ENCODE measurements at places on chromosomes 4 and X.

GRCh38 chr4:145521282-145521681, 39.6 kb downstream of the SMAD1 start:
- no peak for DNase-seq

- DNase-seq = no peak
Measured at GRCh38 chr4:110109455-110109854, 89.0 kb downstream of the ELOVL6 start.

DNA sequence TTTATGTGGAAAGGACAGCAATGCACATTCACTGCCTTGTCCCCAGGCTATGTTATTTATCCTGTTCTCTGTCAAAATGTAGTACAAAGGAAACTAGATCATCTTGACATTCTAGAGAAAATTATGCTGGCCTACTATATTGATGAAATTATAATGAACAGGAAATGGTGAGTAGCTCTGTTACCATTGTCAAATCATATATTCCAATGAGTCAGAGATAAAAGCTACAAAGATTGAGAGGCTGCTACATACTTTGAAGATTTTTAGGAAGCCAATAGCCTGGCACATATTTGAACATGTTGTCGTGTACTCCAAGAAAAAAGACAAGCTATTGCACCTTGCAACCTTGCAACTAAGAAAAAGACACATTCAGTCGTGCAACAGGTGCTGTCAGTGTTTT, 52.7 kb upstream of the TET2 start:
- no peak for DNase-seq

DNA sequence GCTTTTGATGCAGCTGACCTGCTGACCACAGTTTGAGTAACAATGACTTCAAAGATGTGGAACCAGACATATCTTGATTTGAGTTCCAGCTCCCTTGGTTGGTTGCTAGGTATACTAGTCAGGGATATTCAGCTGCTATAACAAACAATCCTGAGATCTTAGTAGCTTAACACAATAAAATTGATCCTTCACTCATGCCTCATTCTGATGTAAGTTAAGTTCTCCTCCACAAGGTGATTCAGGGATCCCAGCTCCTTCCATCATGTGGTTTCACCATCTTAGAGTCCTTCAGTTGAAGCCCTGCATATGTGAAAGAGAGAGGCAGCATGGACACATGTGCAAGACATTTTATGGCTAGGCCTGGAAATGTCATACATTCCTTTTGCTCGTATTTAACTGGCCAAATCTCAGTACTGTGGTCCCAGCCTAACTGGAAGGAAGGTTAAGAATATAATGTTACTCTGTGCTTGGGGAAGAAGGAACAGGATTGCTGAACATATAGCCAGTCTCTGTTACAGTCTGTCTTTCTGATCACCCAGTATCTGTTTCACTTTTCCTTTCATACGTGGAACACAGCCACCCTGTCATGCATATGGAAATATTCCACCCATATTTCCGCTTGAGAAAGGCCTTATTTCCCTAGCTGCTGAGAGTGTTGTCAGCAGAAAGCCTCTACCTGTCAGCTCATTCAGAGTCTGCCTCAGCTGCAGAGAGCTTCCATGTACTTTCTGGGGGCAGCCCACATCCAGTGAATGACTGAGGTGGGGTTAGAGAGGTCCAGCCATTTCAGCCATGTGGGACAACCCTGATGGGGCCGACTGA, 7.1 kb downstream of the SMIM9 start:
- DNase-seq = no peak

DNA sequence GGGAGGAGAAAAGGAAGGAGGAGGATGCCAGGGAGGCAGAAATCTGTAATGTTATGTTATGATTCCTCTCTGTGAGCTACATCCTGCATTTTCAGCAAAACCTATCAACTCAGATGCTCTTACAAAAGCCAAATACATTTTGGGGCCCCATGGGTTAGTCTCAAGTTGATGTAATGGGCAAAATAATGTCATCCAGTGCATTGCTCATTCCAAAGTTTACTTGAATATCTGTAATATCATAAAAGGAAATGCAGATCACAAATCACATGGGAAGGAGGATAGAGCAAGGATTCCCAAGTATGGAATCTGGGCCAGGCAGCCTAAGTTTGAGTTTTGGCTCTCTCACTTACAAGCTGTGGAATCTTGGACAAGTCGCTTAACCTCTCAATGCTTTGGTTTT, 74.9 kb upstream of the SOD3 start:
- no peak for DNase-seq

GRCh38 chr4:133812236-133812635, 389.4 kb downstream of the PABPC4L start:
- no peak for DNase-seq

- DNase-seq = no peak
Measured at GRCh38 chrX:40945361-40945713, 139.9 kb upstream of the USP9X start.

- no peak for DNase-seq
Measured at GRCh38 chrX:136405126-136405525, 82.6 kb upstream of the BRS3 start.

DNA sequence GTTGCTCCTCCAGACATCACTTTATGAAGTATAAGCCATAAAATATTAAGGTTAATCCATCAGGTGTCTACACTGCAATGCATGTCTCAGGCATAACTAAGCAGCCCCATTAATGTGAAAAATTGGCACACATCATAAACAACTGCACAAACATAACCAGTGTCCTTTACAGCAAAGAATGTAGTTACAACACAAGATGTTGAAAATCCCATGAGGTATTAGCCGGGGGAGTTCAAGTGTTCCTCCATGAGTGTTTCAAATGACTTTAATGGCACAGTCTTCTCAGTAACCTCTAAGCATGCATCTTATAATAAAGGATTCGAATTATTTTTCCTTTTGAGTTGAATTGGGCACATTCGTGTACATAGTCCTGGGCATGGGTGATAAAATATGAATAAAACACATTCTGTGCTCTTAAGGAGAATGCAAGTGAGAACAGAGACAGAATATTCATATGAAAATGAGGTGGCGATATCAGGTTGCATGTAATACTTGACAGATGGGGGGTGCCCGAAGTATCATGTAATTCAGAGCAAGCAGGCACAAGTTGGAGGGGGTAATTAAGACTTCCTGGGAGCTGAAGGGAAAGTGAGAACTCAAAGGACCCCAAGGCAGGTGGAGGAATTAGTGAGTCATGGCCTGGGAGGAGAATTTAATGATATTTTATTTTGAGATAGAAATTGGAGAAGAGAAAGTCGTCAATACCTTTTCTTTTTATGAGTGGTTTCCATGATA, 18.2 kb upstream of the VCX2 start:
- DNase-seq = no peak

DNA sequence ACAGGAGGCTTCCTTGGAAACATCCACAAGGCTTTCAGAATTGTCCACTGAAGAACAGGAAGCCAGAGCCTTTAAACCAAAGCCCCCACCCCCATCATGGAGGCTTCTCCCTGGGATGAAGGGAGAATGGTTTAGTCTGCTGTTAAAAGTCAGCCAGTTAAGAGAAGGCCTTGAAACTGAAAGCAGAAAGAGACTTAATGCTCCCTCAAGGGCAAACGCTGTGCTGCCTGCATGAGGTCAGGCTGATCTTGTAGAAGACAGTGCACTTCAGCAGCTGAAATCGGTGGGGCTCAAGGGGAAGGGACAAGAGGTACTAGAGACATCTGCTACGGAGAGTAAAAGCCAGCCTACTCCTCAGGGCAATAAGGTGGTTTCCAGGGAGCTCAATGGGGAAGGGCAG, 69.0 kb downstream of the HPRT1 start:
- DNase-seq = no peak

- DNase-seq = no peak
Measured at GRCh38 chr4:48851651-48852050, 20.8 kb downstream of the OCIAD1 start.

- no peak for DNase-seq
Measured at GRCh38 chrX:24333371-24333770, 19.5 kb upstream of the SUPT20HL2 start.

GRCh38 chr4:552019-552418, 24.1 kb downstream of the TMEM271 start:
- DNase-seq = no peak

DNA sequence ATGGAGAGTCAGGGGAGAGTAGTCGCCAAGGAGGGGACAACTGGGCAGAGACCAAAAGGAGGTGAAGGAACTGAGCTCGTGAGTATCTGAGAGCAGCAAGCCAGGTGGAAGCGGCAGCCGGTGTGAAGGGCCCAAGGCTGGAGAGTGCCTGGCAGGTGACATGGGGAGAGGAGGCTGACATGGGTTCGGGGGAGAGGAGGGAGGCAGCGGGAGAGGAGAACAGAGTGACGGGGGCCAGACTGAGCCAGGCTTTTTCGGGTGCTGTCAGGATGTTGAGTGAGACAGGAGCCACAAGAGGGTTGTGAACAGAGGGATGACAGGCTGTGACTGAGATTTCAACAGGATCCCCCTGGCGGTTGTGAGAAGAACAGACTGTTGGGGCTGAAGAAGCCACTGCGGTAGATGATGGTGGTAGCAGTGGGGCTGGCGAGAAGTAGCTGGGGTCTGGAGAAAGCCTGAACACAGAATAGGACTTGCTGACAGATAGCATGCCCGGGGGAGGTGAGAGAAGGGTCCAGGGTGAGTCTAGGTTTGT, 5.7 kb downstream of the ELK1 start:
- no peak for DNase-seq

DNA sequence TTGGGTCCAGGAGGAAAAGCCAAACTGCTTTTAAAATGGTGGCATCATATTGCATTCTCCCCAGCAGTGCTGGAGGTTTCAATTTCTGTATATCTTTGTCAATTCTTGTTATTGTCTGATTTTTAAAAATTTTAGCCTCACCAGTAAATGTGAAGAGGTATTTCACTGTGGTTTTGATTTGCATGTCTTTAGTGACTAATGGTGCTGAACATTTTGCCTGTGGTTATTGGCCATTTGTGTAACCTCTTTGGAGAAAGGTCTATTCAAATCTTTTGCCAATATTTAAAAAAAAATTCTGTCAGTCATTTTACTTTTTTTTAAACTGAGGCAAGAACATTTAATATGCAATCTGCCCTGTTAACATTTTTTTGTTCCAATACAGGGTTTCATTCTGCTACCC, 322.1 kb downstream of the TLL1 start:
- DNase-seq = no peak

DNA sequence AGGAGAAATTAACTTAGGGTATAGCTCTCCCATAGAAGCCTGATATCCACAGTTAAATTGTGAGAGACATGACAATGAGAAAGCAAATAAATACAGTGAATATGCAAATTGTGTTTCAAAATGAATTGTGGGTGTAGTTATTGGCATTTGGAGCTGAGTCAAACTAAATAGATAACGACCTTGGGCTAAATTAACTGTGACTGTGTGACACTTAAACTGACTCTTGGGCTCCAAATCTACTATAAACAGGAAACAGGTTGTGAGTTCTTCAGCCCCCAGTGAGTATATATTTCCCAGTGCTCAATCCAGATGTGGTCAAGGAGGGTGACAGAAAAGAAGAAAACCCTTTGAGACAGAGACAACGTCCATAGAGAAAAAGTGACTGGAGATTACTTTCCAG, 11.3 kb upstream of the MAGEA10 start:
- no peak for DNase-seq

DNA sequence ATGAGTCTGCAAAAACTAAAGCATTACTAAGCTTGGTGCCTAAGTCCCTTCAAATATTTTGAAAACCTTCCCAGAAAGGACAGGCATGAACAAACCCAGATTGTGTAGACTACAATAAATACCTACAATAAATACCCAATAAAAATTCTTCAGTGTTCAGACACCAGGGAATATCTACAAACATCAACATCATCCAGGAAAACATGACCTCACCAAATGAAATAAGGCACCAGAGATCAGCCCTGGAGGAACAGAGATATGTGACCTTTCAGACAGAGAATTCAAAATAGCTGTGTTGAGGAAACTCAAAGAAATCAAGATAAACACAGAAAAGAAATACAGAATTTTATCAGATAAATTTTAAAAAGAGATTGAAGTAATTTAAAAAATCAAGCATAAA, 57.8 kb upstream of the NLRP2B start:
- no peak for DNase-seq

DNA sequence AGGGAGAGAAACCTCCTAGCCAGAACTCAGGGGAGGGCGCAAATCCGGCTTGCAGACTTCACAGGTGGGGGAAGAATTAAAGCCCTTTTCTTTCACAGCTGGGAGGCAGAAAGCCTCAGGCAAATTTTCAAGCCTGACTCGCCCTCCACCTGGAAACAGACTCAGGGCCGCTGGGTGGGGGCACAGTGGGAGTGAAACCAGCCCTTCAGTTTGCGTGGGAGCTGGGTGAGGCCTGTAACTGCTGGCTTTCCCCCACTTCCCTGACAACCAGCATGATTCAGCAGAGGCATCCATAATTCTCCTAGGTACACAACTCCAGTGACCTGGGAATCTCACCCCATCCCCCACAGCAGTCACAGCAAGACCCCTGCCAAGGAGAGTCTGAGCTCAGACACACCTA, 206.9 kb upstream of the INTU start:
- no peak for DNase-seq

DNA sequence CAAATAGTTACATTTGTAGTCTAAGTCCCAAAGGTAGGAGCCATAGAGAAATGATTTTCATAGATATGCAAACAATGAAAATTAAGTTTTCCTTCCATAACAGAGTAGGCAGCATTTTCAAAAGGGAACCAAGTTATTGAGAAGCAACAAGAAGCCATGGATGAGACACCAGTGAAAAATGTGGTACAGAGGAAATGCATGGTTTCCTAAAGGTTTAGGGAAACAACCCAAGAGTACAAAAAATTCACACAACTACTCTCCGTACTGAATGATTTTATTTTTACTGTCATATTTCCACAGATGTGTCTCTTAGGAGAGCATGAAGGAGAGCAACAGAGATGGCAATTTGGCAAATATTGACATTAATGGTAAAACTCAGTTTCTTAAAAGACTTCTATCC, 1408.9 kb upstream of the PCDH7 start:
- no peak for DNase-seq

GRCh38 chr4:146029147-146029546, 90.5 kb upstream of the ZNF827 start:
- no peak for DNase-seq

DNA sequence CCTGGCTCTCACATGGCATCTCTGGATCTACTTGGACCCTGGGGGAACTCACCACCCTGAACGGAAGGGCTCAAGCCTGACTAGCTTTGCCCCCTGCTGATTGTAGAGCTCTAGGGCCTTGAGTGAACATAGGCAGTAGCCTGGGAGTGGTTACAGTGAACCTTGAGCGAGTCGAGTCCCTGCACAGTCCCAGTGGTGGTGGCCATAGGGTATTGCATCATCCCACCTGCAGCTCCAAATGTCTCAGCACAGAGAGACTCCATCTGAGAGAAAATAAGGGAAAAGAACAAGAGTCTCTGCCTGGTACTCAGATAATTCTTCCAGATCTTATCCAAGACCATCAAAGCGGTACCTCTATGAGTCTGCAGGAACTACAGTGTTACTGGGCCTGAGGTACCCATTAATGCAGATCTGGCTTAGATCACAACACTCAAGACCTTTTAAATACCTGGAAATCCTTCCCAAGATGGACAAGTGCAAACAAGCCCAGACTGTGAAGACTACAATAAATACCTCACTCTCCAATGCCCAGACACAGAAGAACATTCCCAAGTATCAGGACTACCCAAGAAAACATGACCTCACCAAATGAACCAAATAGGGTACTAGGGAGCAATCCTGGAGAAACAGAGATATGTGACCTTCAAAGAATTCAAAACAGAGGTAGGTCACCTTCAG, 167.5 kb upstream of the TET2 start:
- no peak for DNase-seq

- no peak for DNase-seq
Measured at GRCh38 chrX:18099745-18100144, 120.9 kb downstream of the BEND2 start.

GRCh38 chrX:39242187-39242586, 440.9 kb downstream of the MID1IP1 start:
- no peak for DNase-seq

GRCh38 chr4:184641451-184641850, 7.8 kb downstream of the CASP3 start:
- no peak for DNase-seq
